ENCODE measurements at places on chromosomes 1 and 21. TPM values are rescaled to one million over a fixed set of nuclear protein-coding genes. Genes with fewer than 3 reads are reported as not detected.

Gene UBASH3A
- 0.38 TPM for total RNA-seq

DNA sequence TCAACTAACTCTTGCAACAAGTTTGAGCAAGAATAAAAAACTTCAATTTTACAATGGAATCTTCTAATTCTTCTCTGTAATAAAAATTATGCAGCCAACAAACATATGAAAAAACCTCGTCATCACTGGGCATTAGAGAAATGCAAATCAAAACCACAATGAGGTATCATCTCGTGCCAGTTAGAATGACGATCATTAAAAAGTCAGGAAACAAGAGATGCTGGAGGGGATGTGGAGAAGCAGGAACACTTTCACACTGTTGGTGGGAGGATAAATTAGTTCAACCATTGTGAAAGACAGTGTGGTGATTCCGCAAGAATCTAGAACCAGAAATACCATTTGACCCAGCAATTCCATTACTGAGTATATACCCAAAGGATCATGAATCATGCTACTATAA is 327.5 kb upstream of the LYPLAL1 start:
- DNase-seq = no peak

- no peak for DNase-seq
Observed at GRCh38 chr1:23591460-23592208, 32.3 kb upstream of the ID3 start.

DNA sequence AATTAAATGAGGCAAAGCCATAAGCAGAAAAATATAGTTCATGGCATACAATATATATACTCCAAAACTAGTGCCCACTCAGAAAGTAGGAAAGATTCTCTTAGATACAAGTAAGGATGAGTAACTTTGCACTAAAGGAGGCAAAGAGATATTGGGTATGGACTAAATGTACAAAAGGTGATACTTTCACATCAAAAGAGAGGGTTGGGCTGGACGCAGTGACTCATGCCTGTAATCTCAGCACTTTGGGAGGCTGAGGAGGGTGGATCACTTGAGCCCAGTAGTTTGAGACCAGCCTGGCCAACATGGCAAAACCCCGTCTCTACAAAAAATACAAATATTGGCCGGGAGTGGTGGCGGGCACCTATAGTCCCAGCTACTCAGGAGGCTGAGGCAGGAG is 6.7 kb downstream of the KYAT3 start:
- no peak for DNase-seq

GRCh38 chr1:32948905-32949304 is 15.7 kb downstream of the RNF19B start:
- DNase-seq = no peak
